Tibial nerve (tissue), 4 donors: ENCODE measurements at places on chromosomes 11 and 22. TPM values are rescaled to one million over a fixed set of nuclear protein-coding genes. Genes with fewer than 3 reads are reported as not detected.

Gene ARHGAP20
- total RNA-seq: 13.3 TPM

Gene SMIM35
- not detected for total RNA-seq

DNA sequence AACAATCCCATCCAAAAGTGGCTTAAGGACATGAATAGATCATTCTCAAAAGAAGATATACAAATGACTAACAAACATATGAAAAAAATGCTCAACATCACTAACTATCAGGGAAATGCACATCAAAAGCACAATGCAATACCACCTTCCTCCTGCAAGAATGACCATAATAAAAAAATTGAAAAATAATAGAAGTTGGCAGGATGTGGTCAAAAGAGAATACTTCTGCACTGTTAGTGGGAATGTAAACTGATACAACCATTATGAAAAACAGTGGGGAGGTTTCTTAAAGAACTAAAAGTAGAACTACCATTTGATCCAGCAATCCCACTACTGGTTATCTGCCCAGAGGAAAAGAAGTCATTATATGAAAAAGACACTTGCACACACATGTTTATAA lies 77.7 kb upstream of the SC5D start:
- DNase-seq: no peak

DNA sequence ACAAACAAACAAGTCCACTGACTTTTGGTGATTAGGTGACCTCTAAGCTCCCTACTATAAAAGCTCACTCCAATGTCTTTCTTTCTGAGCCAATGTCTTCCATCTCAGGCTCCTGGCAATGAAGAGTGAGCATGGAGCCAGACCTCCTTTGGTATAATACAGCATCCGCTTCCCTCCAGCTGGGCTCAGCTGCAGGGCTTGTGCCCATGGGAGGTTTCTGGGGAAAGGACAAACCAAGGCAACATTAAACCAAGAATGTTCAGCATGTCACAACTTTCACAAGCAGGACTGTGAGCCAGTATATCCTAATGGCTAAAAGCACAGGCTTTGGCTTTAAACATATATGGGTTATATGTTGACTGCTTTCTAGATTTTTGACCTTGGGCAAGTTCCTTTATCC lies 58.8 kb downstream of the EHF start:
- DNase-seq: no peak

- DNase-seq: no peak
Measured at GRCh38 chr11:82855616-82856015, 44.6 kb downstream of the PRCP start.

- DNase-seq: no peak
Measured at GRCh38 chr11:57150454-57150917, 31.3 kb upstream of the LRRC55 start.

- DNase-seq: no peak
Measured at GRCh38 chr22:31398231-31398630, 1.2 kb upstream of the DRG1 start.

- no peak for DNase-seq
Measured at GRCh38 chr11:91810871-91811270, 413.7 kb upstream of the FAT3 start.

DNA sequence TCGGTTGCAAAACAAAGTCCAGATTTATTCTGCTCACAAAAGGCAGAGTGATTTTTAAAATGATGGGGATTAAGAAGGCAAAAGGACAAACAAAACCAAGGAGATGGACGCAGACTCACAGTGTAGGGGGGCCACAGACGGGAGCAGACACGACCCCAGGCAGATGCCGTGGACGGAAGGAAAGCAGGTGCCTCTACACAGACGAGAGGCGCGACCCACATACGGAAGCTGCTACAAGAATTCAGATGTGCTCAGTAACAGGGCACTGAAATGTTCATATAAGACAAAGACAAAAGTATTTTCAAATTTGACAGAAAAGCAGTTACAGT lies 148.9 kb downstream of the BRD1 start:
- DNase-seq: no peak

- no peak for DNase-seq
Measured at GRCh38 chr11:94868468-94868867, 100.3 kb downstream of the AMOTL1 start.

GRCh38 chr11:19160847-19161246 lies 40.9 kb downstream of the CSRP3 start:
- DNase-seq: no peak
